ENCODE measurements at places on chromosomes 1 and 21. TPM values are rescaled to one million over a fixed set of nuclear protein-coding genes. Genes with fewer than 3 reads are reported as not detected.

GRCh38 chr1:203631349-203631748, 4.7 kb downstream of the ATP2B4 start:
- no peak overlapping the region for H3K4me3 ChIP-seq
- peaks cover 6% of the 10 kb centered on the region for H3K27me3 ChIP-seq
- DNase-seq, result no peak
- H3K4me1 ChIP-seq, result peaks cover 34% of the 10 kb centered on the region

CRP gene
- not detected for total RNA-seq

DNA sequence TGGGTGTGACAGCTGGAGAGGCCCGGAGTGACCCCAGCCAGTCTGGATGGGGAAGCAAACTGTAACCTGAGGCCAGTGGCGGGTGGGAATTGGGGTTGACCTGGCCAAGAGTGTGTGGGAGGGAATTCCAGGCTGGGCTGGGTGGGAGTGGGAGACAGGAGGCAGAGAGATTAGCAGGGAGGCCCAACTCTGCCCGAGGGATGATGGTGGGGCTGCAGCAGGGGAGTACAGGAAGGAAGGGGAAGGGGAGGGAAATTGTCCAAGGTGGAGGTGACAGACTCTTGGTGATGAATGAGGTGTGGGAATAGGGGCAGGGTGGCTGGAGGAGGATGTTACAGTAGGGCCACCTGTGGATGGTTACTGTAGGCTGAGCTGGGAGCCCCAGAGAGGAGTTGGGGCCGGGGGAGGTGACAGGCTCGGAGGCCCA, 40.4 kb downstream of the HUNK start:
- peaks cover 15% of the 10 kb centered on the region for H3K4me1 ChIP-seq
- no peak for DNase-seq
- no peak overlapping the region for H3K27ac ChIP-seq
- H3K36me3 ChIP-seq, result peaks cover 11% of the 10 kb centered on the region

LCE2A gene
- total RNA-seq, result not detected

DNA sequence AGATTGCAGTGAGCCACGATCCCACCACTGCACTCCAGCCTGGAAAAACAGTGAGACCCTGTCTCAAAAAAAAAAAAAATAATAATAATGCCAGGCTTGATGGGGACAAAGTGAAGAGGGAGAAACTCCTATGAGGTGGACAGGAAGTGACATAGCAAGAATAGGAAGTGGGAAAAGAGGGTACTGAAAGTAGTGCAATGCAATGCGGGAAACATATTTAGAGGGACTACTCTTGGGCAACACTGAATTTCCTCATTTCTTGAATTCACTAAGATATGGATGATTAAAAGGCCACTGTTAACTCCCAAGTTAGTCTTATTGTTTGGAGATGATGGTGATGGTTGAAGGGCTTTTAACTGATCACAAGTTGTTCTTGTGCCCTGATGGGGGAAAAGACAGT, 21.6 kb upstream of the KCNA2 start:
- DNase-seq, result no peak
- H3K4me3 ChIP-seq, result no peak overlapping the region
- no peaks in the 10 kb centered on the region for H3K36me3 ChIP-seq

DNA sequence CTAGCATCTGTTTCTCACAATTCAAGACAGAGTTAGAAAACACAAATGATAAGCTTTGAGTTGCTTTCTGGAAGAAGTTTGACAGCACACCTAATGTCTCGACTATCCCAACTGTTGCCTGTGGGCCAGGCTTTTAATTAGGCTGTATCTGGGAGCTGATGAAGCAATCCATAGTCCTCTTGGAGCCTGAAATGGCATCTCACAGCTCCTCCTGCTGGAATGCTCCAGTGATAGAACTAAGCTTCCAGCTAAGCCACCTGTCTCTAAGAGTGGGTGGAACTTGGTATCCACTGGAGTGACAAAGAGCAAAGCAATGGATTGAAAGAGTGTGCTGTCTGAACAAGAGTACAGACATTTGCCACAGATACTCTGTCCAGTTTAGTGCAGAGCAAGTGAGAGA, 605.3 kb upstream of the NR5A2 start:
- DNase-seq, result no peak
- no peak overlapping the region for H3K4me3 ChIP-seq
- H3K4me1 ChIP-seq, result no peaks in the 10 kb centered on the region
- H3K36me3 ChIP-seq, result no peaks in the 10 kb centered on the region
- H3K27ac ChIP-seq, result no peak overlapping the region

Data from glutamatergic neuron (in vitro differentiated cells).